ENCODE measurements at places on chromosomes 11 and 22.

DNA sequence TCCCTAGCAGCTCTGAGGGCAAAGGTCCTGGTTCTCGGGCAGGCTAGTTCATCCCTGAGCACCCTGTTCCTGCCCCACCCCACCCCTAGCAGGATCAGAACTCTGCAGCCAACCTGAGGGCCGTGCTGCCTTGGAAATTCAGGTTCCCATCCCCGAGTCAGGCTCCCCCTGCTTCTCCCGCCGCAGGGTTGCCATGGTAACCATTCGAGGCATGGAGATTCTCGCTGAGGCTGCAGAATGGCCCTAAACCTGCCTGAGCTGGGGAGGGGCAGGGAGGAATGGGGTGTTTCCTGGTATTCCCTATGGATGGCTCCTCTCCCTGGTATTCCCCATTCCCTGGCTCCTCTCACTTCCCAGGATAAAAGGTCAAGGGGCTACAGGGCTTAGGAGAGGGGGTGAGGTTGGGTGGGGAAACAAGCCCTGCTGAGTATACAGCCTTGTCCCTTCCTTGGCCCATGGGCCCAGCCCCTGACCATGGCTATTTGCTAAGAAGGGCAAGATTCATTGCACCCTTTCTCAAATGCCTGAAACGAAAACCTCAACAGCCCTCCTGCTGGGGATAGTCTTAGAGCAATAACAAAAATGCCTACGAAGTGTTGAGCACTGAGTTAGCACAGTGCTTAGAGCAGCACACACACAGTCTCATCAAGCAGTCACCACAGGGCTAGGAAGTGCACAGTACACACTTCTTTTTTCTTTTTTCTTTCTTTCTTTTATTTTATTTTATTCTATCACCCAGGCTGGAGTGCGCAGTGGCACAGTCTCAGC, 58.7 kb downstream of the CHST1 start:
- no peak for DNase-seq

DNA sequence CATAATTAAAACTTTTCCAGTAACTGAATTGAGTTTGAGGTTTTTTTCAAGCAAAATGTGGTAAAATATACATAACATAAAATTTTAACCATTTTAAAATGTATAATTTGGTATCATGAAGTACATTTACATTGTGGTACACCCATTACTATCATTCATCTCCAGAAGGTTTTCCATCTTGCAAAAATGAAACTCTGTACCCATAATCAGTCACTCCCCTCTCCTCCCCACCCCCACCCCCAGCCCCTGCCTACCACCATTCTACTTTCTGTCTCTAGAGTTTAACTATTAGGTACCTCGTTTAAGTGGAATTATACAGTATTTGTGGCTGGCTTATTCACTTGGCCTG, 63.7 kb downstream of the MICAL2 start:
- no peak for DNase-seq

GRCh38 chr11:69801513-69802335, 17.5 kb downstream of the FGF3 start:
- no peak for DNase-seq

DNA sequence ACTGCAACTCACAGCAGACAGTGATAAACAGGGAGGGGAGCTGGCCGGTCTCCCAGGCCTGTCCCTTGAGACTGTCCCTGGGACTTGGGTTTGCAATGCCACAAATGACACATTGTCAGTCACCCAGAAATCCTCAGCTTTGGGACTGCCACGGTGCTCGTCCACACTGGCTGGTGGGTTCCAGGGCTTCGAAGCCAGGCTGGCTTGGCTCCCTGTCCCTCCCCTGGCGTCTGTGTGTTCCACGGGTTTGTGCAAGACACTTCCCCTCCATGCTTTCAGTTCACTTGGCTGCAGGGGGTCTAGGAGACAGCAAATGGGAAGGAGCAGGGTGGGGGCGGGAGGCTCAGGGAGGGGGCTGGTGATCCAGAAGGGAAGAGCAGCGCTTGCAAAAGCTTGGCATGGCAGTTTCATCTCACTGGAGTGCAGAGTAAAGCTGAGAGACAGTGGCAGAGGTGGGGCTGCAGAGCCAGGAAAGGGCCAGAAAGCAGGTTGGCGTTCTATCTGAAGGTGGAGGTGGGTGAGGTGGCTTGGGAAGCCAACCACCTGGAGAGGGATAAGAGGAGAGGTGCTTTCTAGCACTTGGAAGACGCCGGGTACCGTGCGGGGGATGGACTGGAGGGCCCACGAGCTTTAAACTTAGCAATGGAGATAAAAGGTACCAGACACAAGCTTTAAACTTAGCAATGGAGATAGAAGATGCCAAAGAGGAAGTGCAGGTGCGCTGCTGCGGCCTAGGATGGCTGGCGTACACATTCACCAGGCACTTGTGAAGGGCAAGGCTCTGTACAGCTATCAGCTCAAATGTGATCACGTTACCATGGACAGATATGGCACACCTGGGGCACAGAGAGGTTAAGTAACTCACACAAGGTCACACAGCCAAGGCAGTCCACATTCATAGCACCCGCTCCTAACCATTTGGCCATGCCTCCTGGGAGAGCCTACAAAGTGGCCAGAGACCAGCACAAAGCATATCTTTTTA, 86.4 kb upstream of the SHISAL1 start:
- DNase-seq: peak; percentile 4

DNA sequence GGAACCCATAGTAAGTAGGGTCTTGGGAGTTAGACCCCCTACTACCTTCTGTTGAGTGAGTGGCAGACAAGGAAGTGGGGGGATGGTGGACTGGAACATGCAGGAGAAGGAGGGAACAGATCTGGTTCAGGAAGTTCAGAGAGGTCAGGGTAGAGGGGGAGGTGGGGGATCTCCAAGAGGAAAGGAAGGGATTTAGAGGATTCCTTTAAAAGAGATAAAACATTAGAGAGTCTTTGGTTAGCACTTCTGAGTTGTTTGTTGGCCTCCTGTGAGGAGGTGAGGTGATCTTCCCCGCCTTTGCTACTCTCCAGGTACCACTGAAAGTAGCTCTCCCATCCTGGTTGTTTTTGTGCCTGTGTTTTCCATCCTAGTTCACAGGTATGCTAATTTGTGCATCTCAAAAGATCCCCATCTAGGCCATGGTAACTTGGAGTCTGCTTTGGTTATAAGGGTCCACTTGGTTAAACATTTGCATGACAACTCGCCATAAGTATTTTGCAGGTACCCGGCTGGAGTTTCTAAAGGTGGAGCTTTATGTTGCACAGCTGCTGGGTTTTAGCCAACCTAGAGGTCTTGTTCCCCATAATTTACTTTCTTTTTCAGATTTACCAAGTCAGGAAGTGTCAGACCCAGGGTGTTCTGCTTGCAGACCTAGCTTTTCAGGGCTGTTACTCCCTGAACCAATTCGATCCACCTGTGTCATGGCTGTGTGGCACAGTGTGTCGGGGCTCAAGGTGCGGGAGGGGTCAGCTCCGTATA, 79.3 kb upstream of the SORL1 start:
- no peak for DNase-seq

DNA sequence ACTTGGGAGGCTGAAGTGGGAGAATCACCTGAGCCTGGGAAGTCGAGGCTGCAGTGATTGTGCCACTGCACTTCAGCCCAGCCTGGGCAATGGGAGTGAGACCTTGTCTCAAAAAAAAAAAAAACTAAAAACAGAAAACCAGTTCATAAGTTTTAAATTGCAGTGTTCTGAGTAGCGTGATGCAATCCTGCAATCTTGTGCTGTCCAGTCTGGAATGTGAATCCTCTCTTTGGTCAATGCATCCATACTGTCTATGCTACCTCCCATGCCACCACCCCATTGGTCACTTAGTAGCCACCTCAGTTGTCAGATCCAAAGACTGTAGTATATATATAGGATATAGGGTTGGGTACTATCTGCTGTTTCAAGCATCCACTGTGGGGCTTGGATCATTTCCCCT, 11.1 kb downstream of the YAP1 start:
- DNase-seq: no peak

DNA sequence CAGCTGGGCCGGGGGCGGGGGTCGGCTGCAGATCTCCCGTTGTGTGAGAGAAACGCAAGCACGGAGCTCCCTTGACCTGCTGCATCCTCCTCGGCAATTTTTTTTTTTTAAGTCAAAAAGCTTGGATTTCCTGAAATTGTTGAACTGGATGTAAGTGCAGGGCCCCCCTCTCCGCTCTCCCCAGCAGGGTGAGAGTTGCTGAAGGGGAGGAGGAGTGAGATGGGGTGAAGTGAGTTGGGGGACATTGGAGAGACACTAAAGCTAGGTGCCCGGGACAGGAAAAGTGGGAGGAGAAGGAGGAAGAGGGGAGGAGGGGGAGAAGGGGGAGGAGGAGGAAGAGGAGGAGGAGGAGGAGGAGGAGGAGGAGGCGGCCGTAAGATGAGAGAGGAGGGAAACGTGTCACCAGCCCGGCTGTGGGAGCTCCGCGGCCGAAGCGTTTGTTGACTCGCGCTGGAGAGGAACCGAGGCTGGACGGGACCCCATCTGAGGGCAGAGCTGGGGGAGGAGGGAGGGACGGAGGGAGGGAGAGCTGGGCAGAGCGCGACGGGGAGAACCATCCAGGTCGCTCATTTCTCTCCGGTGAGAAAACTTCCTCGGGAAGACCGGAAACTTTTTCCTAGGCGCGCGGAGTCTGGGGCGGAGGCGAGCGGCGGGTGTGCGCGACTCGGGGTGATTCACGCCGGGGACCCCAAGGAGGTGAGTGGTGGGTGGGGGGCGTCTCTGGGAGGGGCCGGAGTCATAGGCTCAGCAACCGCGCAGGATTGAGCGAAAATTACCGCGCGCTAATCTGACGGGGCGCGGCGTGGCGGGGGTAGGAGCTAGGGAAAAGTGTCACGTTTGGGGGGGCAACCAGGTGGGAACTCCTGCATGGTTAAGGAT, 80.2 kb downstream of the PRR5L start:
- DNase-seq: peak; percentile 66

GRCh38 chr22:24134090-24134846, 47.0 kb upstream of the SUSD2 start:
- DNase-seq: peak; percentile 44

DNA sequence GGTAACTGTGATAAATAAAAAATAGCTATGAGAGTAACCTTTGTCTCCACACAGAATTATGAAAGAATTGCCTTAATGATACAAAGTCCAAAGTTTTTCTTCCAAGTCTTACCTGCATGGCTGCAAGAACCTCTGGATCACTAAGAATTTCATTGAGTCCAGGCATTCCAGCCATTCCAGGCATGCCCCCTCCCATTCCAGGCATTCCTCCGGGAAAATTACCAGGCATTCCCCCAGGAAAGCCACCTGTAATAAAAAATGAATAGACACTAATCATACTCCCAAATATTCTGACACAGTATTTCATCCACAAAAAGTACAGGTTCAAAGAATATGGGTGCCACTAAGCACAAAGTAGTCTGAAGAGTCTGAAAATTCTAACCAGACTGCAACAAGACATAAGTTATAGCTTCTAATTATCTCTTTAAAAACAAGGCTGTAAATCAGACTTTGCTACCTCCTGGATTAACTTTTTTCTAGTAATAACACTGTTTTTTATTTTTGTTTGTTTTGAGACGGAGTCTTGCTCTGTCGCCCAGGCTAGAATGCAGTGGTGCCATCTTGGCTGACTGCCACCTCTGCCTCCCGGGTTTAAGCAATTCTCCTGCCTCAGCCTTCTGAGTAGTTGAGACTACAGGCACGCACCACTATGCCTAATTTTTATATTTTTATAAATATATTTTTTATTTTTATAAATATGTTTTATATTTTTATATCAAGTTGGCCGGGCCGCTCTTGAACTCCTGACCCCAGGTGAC, 8.0 kb upstream of the SLC25A17 start:
- no peak for DNase-seq

DNA sequence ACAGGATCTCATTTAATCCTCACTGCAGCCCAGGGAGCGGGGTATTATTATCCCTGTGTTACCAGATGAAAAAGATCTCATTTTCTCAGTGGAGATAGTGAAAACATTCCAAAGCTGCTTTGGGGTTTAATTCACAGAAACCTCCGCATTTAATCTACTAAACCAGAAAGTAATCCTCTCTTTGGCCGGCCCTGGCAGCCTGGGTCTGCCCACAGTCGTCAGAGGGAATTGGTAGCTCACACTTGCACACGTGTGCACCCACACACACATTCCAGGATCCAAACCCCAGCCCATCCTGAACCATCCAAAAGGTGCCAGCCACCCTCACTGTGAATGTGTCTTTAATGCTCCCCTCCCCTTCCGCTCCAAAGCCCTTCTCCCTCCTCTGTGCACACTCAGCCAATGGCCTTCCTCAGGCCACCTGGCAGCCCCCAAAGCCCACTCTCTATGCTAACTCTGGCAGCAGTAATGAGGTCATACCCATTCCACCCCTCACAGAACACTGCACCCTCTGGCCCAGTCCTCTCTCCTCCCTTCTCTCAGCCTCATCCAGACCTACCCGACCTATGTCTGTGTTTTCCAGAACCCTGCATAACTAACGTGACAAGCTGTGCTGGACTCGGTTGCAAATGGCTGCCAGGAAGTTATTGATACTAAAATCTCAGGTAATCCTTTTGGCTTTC, 466.2 kb downstream of the SOX6 start:
- DNase-seq: no peak

DNA sequence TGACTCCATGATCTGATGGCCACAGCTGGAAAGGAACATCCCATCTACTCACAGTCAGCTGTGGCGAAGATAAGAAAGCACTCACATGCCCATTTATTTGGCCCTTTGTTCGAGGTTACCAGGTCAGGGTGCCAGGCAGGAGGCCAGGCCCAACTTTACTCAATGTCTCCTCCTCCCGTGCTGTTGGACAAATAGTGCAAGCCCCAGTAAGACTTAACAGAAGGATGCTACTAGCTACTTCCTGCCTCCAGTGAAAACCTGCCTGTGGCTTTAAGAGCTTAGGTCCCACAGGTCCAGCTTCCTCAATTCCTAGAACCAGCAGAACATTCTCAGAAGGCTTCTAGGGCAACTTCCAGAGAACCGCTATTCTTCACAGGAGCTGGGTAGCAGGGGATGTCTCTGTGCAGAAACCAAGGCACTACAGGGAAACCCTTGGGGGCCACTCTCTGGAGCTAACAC, 12.9 kb upstream of the CRY2 start:
- no peak for DNase-seq

Data from ovary (tissue), 10 donors.